ENCODE measurements at places on chromosomes 12 and 14. TPM values are rescaled to one million over a fixed set of nuclear protein-coding genes. Genes with fewer than 3 reads are reported as not detected.
A peak's percentile ranks its signal among the peaks of the same experiment; 100 is the strongest.

- no peak for DNase-seq
Measured at GRCh38 chr14:93548102-93548843, 117.5 kb downstream of the UNC79 start.

DNA sequence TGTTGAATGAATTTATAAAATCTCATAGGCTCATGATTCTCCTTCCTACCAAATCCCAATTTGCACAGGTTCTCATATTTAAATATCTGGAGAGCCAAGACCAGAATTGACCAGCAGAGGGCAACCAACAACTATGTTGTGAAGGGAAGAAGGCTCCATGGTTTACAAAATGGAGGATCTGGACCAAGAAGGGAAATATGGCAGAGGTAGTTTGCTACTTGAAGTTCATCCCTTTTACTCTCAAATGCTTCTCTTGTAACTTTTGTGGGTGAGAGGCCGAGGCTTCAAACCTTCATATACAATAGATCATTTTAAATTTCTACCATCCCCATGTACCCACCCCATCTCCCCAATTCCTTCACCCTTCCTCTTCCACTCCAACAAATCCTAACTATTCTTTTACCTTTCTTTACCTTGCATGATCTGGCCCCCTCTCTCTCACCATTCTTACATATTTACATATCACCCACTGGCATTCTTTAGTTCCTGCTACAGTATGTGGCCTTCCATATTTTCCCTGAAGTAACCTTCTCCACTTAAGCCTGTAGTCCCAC is 3.8 kb upstream of the SMARCC2 start:
- DNase-seq = peak; percentile 89

DNA sequence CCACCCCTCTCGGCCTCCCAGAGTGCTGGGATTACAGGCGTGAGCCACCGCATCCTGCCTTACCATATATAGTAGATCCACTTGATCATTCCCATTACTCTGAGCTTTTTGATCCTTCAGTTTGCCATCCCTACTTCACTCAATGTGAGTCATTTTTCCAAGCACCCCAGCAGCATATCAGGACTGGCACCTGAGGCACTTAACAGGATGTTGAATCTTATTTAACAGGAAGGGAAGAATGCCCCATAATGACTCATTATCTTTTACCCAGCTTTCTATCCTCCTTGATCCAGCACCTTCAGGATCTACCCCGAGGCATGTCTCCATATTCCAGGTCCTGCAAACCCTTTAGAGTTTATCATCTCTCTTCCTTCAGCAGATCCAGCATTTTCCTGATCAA is 84.9 kb upstream of the CMKLR1 start:
- no peak for DNase-seq

DNA sequence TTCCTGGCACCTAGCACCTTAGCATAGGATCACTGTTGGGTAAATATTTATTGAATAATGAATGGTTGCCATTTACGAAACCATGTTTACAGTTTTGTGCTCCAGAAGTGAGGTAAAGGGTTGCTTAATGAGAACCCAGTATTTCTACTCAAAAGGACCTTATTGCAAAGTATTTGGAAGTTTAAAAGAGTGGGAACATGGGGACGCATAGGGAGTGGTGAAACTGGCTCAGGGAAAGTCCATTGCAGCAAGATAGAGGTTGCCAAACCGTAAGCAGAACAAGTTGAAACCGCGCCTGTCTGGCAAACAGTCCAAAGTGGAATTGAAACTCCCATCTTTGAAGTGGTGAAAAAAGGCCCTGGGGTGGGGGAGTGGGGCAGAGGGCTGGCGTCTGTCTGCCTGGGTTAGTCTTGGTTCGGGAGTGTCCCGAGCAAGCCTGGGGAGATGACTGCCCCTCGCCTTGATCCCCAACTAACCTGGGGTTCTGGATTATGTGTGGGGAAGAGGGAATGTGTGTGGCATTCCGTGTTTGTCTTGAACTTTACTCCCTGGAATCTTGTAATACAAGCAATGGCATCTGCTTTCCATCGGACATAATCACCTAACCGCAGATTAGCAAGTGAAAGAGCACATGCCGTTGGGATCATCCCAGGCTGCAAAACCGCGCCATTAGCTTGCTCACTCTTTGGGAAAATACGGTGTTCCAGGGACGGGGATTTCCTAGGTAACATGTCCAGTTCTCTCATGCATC is 7.2 kb downstream of the ALDH2 start:
- no peak for DNase-seq

LRTM2 gene
- not detected for total RNA-seq

- no peak for DNase-seq
Measured at GRCh38 chr12:95760371-95760770, 30.2 kb downstream of the NTN4 start.
